ENCODE measurements at places on chromosomes 5 and 9. TPM values are rescaled to one million over a fixed set of nuclear protein-coding genes. Genes with fewer than 3 reads are reported as not detected.

The ASTN2 gene
- 6.8 TPM for total RNA-seq

The NME5 gene
- total RNA-seq: 3.8 TPM

The RAD23B gene
- 57.4 TPM for total RNA-seq

The IL4 gene
- not detected for total RNA-seq

The CPLANE1 gene
- total RNA-seq: 24.1 TPM

The EQTN gene
- total RNA-seq: not detected

The TAF11L5 gene
- total RNA-seq: not detected

The MSX2 gene
- total RNA-seq: 2.0 TPM

The MLANA gene
- total RNA-seq: not detected

The ANKRD55 gene
- total RNA-seq: not detected

The PCDHGB1 gene
- 6.8 TPM for total RNA-seq

The ARSI gene
- 4.3 TPM for total RNA-seq

GRCh38 chr5:33166522-33166921, 274.2 kb upstream of the TARS1 start:
- DNase-seq: no peak

GRCh38 chr5:59709846-59710245, 183.7 kb downstream of the PDE4D start:
- DNase-seq: no peak

DNA sequence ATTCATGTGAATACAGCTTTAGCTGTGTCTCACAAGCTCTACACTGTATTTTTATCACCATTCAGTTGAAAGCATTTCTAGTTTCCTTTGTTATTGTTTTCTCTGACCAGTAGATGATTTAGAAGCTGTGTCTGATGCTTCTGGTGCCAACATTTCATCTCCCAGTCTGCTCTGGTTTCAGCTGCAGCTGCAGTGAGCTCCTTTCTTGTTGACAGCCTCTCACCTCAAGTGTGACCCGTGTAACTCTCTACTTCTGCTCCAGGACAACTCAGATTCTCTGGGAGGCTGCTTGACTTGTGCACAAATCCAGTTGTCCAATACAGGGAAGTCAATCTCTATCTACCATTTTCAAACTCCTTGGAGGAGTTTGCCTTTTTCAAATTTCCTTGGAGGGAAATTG, 504.8 kb downstream of the DIRAS2 start:
- no peak for DNase-seq

- no peak for DNase-seq
These were observed 8.4 kb downstream of the UBTD2 start for GRCh38 chr5:172274951-172275753.

DNA sequence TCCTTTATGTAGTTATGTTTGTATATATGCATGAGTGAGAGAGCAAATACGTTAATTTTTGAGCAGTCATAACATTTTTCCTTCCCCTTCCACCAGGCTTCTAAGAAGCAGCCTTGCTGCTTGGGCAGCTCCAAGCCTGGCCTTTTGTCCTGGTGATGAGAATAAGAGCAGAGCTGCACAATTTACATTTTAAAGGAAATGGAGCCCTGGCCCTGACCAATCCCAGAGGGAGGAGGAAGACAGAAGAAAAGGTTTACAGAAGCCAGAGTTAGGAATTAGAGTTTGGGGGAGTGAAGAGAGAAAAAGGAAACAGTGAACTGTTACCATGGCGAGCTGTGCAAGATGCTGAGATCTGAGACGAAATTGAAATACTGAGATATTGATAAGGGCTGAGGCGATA, 25.3 kb upstream of the EFNA5 start:
- no peak for DNase-seq

GRCh38 chr9:13388157-13388556, 108.7 kb upstream of the MPDZ start:
- no peak for DNase-seq

DNA sequence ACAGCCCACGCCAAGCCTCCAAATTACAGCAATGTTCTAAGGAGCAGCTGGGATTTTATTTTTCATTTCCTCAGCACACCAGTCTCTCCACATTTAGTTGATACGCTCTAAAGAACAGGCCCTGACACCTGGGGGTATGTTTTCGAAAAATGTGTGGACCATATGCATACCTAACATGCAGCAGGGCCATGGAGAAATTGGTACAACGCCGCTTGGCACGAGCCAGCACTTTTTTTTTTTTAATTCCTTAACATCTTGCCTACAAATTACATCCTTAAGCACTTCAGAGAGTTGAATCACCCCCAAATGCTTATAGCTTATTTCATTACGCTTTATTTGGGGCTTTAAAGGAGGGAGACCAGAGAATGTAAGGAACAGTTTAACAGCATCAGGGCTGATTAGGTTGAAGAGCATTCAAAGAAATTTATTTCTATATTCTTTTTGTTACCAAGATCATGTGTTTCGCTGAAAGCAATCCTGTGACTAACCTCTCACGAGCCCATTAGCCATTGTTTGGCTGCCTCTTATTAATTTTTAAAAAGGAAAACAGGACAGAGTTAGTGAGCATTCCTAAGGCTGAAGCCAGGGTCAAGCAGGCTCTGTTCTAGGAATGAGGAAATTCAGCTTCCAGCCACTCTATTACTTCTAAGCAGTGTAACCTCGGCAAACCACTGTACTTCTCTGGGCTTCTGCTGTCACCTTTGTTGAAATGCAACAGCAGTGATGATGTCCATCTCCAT, 173.8 kb downstream of the ACTL7B start:
- DNase-seq: no peak

DNA sequence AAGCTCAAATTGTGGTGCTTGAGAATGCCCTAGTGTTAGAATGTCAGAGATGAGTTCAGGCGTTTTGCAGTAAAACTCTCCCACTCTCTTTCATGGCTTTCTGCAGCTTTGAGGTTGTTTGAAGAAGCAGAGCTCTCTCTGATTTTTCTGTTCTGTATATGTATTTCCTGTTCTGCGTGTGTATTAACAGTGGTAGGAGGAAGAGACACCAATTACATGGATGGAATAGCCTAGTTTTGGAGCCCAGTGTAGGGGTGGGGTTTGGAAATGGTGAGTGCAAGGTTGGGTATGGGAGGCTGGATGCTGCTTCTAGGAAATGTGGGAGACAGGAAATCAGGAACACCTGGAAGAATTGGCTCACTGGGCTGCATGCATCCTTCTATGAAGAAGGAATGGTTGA, 12.4 kb downstream of the LARP1 start:
- no peak for DNase-seq

DNA sequence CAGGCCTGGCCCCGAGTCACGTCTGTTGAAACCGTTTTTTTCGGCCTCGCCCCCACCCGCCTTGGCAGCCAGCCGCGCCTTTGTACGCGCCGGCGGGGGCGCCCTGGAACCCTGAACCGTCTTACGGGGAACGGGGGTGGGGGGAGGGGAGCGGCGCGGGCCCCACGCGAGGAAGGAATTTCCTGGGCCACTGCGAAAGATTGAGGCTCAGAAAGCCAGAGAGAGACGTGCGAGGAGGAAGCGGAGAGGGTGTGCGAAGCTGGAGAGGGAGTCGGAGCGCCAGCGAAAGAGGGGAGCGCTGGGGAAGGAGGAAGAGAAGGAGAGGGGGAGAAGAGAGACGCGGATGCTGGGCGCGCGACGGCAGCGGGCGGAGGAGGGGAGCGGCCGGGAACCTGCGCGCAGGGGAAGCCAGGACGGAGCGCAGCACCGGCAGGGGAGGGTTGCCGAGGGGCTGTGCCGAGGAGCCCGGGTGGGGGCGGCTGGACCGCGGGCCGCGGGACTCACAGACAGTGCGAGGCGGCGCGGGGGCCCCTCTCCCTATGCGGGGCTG, 4.6 kb upstream of the PRDM12 start:
- DNase-seq: no peak

- DNase-seq: no peak
These were observed 359 bp downstream of the PRELID1 start for GRCh38 chr5:177303925-177304391.

GRCh38 chr5:15105799-15106393, 234.3 kb upstream of the ANKH start:
- DNase-seq: peak; percentile 7

- peak; percentile 22 for DNase-seq
These were observed 752 bp downstream of the TSTD2 start for GRCh38 chr9:97632248-97632984.

GRCh38 chr5:180621311-180621710, 28.1 kb downstream of the FLT4 start:
- DNase-seq: no peak

- DNase-seq: no peak
These were observed 120.6 kb downstream of the PRDM9 start for GRCh38 chr5:23627976-23628375.

- no peak for DNase-seq
These were observed 3.7 kb downstream of the ANXA2R start for GRCh38 chr5:43036409-43036808.

DNA sequence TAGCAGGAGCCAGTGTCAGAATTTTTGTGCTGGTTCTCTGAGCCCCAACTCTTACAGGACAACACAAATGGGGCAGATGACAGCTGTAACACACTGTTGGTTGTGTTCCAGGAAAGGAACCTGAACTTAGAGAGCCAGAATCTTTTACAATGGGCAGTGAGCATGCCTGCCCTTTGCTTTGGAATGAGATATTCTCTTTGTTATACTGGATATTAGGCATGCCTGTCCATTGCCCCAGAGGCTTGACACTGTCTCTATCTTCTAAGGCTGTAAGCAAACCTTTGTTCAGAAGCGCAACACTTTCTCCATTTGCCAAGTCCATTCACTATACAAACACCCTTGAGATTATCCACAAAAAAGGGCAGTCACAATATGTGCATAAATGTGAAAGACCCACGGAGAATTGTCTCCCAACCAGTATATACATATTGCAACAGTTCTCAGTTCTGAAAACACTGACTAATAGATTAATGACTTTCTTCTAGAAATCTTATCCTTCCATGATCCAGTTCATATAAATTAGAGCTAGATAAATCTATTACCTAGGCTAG, 26.3 kb upstream of the CEP120 start:
- no peak for DNase-seq

- no peak for DNase-seq
These were observed 107.8 kb upstream of the FAM120A start for GRCh38 chr9:93343663-93344062.

DNA sequence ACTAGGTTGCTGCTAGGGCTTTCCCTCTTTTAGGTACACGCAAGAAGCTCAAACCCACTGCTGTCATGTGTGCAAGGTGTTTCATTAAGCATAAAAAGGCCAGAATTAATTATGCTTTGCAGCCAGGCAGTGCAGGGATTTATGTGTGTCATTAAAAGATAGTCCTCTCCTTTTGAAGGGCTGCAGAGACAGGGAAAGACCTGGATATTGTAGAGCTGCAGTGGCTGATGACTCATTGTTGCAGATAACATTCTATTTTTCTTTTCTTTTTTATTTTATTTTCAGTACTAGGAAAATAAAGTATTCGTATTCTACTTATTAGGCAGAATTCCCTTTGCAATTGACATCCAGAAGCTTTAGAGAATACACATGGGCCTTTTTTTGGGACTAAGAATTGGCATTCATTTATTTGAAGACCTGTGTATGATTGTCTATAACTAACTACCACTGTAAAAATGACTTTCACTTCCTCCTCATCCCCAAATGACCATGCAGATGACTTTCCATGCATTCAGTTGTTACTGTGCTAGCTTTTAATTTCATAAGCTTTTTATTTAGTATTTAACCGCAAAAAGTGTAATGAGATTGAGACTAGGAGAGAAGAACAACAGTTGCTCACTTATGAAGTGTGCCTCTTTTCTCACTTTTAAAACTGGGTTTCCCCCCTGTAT, 113.0 kb downstream of the PAM start:
- DNase-seq: no peak

- no peak for DNase-seq
These were observed 264.9 kb upstream of the EFNA5 start for GRCh38 chr5:107935645-107936044.

DNA sequence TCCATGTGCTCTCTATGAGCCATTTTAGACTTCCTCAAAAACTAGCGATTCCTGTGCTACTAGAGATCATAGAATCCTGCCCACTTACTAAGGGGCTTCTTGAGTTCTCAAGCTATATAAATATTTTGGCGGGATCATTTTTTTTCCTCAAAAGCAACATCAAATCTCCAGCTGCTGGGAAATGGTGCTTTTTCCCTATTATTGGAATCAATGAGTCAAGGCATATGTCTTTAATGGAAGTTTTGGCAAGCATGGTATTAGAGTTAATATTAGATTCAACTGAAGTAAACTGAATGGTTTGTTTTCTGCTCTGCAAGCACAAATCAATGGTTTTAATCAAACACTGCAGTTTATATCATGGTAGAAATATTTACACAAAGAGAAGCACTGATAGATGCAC, 369.9 kb upstream of the PTGER4 start:
- DNase-seq: no peak

DNA sequence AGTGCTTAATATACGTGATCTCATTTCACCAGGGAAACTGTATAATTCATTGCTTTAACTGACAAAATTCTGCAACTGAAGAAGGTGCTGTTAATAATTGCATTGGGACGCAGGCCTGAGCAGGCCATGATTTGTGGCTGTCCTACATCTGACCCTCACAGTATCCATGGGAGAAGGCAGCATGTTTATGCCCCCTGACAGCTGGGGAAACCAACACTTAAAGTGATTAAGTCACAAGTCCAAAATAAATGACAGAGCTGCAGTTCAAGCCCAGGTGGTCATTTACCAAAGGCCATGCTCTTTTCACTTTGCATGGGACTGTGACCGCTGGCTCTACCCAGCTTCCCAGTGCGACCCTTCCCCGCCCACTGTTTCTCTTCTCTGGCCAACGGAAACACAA, 30.5 kb upstream of the KCNMB1 start:
- no peak for DNase-seq

- DNase-seq: no peak
These were observed 5.6 kb upstream of the ABLIM3 start for GRCh38 chr5:149135536-149136201.

Data from thoracic aorta (tissue), 2 donors.